Fibroblast of skin of right quadriceps (primary cell): ENCODE measurements at places on chromosomes 3 and 15.

- DNase-seq, result no peak
Measured at GRCh38 chr15:71352765-71353164, 237.5 kb downstream of the THSD4 start.

DNA sequence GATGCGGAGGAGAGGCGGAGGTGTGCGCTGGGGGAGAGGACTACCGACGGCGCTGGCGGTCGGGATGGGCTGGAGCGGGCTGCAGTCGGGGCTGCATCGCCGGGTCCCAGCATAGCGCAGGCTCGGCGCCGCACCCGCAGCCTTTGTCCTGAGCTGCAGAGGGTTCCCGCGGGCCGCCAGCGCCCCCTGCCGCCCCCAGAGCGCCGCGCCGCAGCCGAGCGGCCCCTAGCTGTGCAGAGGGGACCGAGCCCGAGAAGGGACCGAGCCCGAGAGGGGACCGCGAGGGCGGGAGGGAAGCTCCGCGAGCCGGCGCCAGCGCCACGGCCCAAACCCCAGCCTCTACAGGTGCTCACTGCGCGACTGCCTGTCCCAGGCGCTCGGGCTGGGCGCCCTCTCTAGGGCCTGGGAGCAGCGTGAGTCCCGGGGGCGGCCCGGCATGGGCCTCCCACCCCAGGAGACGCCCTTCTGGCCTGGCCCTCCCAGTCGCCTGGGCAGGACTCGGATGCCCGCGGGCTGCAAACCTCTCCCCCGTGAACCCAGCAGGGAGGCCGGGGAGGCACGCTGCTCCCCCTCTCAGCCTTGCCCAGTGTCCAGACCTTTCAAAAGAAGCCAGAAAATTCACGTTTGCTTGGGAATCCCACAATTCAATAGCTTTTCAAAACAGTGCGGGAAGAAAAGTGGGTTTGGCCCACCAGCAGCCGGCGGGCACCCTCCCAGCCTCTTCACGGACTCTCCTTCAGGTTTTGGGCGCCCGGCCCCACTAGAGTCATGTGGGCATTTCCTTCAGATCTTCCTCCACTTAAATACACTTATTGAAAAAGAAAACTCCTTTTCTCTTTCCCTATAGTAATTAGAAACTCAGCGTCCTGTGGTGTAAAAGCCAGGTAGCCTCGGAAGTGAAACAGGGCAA is 134.7 kb downstream of the TPRA1 start:
- peak; percentile 64 for DNase-seq

- DNase-seq, result no peak
Measured at GRCh38 chr15:78866803-78867202, 5.9 kb upstream of the MORF4L1 start.

DNA sequence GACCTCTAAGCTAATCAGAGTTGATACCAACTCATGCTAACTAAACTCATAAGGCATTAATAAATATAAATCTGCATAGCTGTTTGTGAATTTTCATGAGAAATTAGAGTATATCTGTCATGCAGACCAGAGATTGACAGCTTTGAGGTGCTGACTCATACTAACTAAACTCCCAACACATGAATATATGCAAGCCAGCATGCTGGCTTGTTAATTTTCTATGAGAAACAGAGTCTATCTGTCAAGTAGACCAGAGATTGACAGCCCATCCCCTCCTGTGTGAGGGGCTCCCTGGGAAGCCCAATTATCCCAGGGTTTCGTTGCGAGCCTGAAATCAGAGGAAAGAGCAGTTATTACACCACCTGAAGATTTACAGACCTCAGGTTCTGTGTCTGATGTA is 69.3 kb downstream of the CD47 start:
- no peak for DNase-seq

DNA sequence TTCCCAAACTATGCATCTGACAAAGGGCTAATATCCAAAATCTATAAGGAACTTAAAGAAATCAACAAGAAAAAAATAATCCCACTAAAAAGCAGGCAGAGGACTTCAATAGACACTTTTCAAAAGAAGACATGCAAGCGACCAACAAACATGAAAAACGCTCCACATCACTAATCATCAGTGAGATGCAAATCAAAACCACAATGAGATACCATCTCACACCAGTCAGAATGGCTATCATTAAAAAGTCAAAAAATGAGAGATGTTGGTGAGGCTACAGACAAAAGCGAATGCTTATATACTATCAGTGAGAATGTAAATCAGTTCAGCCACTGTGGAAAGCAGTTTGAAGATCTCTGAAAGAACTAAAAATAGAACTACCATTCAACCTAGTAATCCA is 20.2 kb downstream of the CFAP44 start:
- no peak for DNase-seq

- DNase-seq, result peak; percentile 36
Measured at GRCh38 chr3:105352976-105353375, 13.7 kb upstream of the ALCAM start.

DNA sequence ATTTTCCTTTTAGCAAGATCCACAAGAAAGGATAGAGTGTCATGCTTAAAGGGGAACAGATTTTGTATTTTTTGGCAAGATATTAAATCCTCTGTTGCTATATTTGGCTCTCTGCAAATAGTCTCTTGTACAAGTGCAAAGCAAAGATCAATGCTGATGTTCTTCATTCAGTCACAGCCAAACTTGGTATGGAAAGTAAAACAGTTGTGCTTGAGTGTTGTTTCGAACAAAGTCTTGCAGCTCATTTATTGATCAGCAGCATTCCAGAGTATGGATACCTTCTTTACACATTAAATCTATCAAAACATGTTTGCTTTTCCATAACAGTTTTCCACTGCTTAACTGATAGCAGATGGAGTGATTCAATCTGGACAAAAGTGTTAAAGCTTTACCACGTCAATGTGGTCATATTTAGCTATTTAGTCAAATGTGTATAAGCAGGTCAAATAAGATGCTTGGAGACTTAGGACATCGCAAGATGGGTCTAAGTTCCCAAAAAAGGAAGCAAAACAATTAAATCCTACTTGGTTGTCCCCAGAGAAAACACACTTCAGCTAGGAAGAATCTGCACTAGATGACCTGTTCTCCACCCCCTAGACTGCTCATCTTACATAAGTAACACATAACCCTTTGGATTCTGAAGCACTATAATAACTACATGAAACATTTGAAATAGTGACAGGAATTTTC is 52.4 kb downstream of the VGLL3 start:
- peak; percentile 99 for DNase-seq

DNA sequence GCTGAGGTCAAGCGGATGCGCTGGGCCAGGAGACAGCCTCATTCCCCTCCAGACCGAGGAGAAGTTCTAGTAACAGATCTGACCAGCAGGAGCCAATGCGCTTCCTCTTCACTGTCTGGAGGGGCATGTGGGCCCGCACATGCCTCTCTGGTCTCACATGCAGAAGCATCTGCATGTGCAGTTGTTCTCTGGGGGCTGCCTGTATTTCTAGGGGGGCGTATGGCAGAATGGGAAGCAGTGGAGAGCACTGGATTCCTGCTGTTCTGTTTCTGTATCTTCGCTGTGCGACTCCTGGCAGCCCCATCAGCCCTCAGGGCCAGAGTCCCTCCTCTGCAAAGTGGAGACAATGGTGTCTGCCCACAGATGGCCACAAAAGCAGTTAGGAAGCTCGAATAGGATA is 170.4 kb upstream of the IQSEC1 start:
- no peak for DNase-seq

DNA sequence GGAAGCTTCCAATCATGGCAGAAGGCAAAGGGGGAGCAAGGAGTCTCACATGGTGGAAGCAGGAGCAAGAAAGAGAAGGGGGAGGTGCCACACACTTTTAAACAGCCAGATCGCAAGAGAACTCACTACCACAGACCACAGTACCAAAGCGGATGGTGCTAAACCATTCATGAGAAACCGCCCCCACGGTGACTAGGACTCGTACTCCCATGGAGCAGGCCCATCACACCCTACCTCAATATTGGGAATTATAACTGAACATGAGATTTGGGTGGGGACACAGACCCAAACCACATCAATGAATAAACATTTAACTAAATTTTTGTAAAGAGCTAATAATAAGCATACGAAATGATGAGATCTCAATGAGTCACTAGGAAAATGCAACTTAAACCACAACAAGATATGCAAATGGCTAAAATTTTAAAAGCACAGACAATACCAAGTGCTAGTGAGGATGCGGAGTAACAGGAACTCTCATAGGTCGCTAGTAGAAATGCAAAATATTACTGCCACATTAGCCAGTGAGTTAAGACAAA is 10.0 kb downstream of the MRPS25 start:
- peak; percentile 17 for DNase-seq

- DNase-seq, result peak; percentile 51
Measured at GRCh38 chr15:62719316-62719715, 323.2 kb upstream of the TPM1 start.

DNA sequence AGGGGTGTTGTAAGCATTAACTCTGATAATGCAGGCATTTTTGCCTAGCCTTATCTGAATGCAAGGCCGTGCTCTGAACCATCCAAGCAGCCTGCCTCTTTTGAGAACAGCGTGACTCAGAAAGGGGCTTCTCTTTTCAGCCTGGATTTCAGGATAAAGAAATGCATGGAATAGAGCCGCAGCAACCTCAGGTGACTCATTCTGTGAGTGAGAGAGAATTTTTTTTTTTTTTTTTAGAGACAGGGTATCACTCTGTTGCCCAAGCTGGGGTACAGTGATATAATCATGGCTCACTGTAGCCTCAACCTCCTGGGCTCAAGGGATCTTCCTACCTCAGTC is 20.6 kb upstream of the PDE8A start:
- peak; percentile 86 for DNase-seq

GRCh38 chr3:171221104-171221503 is 194.6 kb upstream of the SLC2A2 start:
- no peak for DNase-seq

DNA sequence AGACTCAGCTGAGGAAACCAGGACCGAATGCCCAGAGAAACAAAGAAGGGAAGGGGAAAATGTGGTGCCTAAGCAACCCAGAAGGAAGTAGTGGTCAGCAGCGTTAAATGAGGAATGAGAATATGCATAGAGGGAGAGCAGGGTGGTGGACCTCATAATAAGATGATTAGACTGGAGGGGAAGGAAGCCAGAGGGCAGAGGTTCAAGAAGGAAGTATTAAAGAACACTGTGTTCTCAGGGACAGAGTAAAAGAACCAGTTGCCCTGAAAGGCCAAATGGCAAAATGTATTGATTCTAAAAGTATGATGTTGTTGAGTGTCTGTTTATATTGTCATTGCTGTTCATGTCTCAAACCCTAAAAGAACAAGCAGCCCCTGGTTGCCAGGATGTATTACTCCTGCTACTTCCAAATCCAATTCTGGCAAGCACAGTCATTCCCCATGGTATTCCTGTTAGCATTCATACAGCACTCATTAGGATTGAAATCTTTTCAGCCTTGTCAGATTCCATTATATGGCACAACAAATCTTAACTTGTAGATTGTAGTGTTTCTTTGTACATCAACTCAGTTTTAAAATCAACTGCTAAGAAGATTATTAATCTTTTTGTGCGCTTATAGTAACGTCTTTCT is 23.4 kb downstream of the P2RY1 start:
- no peak for DNase-seq

DNA sequence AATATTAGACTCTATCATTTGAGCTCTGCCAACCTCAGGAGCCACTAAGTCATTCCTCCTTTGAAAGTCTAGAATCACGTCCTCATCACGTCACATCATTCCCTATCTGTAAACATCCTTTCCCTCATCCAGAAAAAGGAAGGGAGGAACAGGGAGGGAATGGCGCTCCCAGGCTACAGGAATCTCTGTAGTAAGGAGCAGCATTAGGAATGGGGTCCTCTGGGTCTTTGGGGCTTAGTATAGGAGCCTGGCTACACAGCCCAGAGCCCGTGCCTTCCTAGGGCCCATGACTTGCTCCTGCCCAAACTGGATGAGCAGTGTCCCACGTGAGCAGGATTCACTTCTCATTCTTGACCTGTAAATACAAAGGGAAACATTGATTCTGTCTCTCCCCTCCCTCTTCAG is 1.6 kb downstream of the TAGLN3 start:
- DNase-seq, result no peak
